Stimulated activated CD4-positive, alpha-beta T cell treated with anti-CD3 and anti-CD28 coated beads, TNF-alpha, amount 100 ng/mL, for 4 hours (primary cell): ENCODE measurements at places on chromosomes 1 and 21.

DNA sequence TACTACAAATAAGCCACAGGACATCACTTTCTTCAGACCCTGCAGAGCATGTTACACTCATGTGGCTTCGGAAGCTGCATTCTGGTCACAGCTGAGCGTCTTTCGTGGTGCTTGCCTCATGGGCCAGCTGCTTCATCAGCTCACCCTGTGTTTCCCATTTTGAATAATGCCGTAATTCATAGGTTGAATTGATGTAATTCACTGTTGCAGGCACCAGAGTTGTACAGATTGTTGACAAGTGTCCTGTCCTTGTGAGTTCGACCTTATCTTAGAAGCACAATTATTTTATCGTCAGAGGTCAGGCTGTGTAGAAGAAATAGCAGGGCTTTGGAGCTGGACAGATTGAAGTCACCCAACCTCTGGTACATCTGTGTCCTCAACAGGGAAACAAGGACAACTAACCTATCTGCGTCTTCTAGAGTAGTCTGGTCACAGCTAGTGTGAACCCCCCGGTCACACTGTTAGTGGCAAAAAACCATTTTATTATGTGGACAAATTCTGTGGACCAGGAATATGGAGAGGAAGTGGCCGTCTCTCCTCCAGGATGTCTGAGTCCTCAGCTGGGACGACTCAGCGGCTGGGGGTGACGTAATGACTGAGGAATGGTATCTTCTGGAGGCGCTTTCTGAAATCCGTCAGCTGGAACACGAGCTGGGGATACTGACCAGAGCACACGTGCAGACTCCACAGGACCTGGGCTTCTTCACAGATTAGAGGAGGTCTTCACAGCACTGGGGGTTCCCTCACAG, 17.8 kb downstream of the PKNOX1 start:
- no peak for DNase-seq

- no peak for DNase-seq
Measured at GRCh38 chr1:21220815-21221214, 44.1 kb upstream of the EIF4G3 start.

GRCh38 chr1:150976401-150976821, 1.8 kb upstream of the CERS2 start:
- DNase-seq = no peak

GRCh38 chr1:1730870-1731269, 6.7 kb upstream of the CDK11A start:
- no peak for DNase-seq

GRCh38 chr1:162937716-162938395, 76.9 kb upstream of the CCDC190 start:
- DNase-seq = no peak

DNA sequence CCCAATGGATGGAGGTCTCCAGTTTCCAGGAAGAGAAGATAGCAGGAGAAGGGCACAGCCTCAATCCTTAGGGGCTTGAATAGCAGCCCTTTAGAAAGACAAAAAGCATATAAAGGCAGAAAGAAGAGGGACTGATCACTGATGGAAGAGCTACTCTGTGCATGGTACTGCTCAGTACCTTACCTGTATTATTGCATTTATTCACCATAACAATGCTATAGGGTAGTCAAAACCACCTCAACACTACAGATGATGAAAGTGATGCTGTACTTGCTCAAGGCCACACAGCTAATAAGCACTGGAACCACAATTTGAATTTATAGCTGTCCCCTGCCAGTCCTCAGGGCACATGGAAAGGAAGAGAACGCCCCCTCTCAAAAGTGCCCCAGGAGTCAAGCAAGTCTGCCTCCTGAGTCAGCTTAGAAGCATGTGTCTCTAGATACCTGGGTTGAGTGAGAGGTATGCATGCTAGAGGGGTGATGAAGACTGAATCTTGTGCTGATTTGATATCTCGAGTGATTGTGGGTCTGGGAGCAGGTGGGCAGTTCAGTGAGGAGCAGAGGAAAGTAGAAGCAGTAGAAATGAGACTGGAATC, 13.6 kb downstream of the DDAH1 start:
- no peak for DNase-seq

DNA sequence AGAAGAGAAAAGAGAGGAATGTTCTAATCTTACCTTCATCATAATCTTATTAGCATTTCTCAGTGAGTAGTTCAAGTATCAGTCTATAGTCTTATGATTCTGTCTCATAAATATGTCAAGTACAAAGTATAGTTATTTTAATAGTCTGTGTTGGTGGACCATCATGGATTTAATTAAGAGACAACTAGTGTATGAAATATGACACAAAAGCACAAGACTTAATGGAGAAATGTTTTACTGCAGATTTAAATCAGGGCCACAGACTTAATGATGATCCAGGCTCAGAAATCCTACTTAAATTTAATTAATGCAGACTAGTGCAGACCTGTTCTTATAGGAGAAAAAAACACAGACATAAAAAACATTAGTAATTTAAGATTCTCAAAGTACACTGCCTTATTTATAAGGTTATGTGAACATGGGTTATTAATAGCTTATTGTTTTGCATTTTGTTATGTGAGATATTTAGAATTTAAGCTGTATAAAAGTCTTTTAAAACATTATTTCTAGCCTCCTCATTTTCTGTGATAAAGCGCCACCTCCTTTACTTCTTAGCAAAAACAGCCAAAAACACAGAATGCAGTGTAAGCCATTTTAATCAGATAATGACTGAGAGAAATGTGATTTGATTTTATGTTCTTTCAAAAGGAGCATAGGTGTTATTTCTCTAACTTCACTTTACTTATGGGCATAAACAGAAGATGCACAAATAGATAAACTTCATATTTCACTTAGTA, 255.0 kb upstream of the SNX7 start:
- DNase-seq = no peak

DNA sequence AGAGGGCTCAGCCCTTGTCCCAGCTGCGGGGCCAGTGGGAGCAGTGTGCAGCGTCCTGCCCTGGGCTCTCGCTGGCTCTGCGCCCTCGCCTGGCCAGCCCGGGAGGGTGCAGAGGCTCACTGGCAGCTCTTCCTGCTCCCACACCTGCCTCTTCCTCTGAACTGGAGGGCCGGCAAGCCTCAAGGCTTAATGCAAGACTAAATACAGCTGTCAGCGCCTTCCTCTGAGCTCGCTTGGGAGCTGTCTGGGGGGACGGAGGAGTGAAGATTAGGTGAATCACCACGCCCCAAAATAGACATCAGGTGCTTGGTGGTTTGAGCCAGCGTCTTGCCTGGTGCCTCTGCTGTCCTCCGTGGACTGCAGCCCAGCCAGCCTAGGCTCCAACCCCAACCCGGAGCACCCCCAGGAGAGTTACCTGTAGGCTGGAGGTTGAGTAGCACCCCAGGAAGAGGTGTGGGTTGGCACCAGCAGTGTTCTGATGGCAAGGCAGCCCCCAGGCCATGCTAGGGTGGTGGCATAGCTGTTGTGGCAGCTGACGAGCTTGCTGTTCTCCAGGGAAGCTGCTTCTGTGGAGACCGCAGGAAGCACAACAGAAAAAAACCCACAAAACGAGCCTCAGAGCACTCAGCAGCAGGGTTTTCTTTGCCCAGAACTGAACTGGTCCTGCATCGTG, 36.9 kb downstream of the UMODL1 start:
- peak; percentile 40 for DNase-seq

GRCh38 chr1:229199261-229200243, 71.4 kb upstream of the RAB4A start:
- no peak for DNase-seq

DNA sequence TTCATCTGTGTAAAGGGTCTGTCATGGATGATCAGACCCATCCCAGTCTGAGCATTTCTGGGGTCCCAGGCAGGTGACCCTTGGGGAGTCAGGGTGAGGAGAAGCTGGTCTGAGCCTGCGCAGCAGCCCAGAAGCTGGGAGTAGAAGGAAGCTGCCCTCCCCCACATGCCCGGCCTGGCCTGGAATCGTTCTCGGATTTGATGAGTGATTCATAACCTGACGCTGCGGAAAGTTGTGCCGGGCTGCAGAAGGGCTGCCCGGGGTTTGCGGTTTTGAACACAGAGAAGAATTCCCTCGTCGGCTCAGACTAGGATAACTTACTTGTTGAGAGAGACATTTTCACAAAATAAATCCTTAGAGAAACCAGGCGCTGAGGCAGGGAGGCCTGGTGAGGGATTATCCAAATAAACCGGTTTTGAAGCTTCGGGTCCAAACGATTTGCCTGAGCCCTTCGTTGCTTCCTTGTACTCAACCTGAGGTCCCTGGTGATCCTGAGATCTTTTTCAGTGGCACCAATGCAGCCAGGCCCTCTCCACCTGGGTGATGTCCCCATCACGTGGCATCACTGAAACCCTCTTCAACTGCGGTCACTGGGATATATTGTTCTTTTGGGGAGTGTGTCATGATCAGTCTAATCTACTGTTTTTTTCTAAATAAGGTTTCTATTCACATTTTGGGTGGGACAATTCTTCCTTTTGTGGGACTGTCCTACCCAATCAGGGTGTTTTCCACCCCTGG, 29.2 kb downstream of the EPHB2 start:
- no peak for DNase-seq

DNA sequence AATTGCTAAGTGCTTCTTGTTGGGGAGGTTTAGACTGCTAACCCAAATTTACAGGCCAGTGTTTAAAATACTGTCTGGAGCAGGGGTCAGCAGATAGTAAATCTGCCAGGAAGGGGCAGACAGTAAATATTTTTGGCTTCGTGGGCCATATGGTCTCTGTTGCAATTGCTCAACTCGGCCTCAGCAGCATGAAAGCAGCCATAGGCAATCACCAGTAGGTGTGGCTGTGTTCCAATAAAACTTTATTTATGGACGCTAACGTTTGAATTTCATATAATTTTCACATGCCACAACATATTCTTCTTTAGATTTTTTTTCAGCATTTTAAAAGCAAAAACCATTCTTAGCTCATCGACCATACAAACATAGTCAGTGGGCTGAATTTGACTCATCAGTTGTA, 172.7 kb downstream of the BRINP2 start:
- DNase-seq = no peak

DNA sequence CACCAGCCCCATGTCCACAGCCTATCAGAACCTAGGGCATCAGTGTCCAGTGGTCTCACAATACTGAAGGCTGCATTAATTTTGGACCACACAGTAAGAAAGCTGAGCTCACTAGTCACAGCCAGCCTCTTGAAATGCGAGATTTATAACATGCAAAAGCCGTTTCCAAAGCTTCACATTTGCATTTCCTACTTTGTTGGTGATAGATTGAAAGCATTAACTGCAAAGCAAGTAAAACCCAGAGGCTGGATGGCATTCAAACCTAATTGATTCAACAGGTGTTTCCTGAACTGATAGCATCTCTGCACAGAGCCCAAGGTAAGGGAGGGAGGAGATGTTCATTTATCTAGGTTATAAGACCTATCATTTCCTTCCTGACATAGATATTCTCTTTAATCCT, 410.1 kb downstream of the OMA1 start:
- DNase-seq = no peak

DNA sequence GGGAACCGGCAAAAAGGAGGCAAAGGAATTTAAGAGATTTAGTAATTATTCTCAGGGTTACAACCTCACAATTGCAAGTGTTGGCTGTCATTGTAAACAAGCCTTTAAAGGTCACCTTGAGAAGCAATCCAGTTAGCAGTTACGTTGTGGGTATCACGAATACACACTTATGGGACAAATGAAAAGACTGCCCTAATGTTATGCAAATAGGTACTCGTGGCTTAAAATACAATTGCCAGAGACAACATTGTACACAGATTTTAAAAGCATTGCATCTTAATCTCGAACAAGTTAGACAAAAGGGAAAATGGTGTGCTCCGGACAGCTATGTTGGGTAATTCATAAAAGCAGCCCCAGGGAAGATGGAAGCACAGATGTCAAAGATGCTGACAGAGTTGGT, 120.5 kb upstream of the ZC3H12A start:
- DNase-seq = no peak

DNA sequence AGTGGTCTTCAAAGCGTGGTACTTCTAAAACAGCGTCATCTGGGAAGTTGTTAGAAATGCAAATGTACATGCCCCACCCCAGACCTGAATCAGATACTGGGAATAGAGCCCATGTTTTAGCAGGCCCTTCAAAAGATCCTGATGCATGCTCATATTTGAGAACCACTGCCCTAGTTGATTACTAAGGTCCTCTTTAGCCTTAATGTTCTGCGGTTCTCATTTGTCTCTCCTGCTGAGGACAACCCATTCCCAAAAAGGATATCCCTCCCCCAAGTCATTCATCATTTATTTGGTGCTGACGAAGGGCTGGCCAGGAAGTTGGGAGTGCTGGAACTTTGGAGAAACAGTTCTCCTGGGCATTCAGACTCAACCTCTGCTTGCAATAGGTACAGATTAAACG, 92.4 kb upstream of the RALGPS2 start:
- DNase-seq = no peak

DNA sequence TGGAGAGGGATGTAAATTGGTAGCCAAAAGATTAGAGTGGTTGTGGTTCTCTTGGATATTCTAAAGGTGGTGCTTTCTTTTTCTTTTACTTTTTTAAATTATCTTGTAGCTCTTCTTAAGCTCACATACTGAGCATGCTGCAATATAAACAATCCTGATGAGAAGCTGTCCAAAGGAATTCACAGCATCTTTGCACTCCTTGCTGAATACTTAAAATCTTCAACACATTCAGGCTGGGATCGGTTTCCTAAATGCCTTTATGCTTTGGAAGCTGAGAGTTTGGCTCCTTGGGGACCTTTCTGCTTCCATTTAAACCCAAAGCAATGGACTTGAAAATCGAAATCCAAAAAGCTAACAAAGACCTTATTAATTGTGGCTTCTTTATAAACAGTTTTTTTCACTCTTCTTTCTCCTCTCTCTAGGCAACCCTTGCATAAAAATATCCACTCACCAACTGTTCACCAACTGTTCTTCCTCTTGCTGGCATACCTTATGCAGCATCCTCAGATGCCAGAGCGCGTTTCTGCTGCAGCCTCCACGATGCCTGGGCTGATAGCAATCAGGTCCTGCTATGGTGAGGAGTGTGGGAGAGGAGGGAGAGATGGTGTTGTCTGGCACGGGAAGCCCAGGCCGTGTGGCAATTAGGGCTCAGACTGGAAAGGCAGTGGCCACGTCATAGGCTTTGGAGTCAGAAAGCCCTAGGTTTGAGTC, 535.8 kb upstream of the DAB1 start:
- DNase-seq = no peak

DNA sequence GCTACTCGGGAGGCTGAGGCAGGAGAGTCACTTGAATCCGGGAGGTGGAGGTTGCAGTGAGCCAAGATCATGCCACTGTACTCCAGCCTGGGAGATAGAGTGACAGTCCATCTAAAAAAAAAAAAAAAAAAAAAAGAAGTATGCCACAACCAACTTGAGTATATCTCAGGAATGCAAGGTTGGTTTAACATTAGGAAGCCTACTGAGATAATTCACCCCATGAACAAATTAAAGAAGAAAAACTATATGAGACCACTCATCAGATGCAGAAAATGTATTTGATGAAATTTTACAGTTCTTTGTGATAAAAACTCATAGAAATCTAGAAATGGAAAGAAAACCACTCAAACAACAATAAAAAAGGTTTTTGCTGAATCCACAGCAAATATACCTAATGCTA, 373.8 kb downstream of the LMO4 start:
- DNase-seq = no peak

- DNase-seq = no peak
Measured at GRCh38 chr1:226624526-226624925, 76.0 kb downstream of the STUM start.
